Breast epithelium (tissue), 4 donors: ENCODE measurements at places on chromosomes 2 and 18.

GRCh38 chr2:151770995-151771394 is 36.7 kb upstream of the NEB start:
- no peaks in the 10 kb centered on the region for H3K27me3 ChIP-seq
- H3K4me3 ChIP-seq: no peak overlapping the region
- no peak overlapping the region for H3K27ac ChIP-seq
- no peaks in the 10 kb centered on the region for H3K4me1 ChIP-seq

DNA sequence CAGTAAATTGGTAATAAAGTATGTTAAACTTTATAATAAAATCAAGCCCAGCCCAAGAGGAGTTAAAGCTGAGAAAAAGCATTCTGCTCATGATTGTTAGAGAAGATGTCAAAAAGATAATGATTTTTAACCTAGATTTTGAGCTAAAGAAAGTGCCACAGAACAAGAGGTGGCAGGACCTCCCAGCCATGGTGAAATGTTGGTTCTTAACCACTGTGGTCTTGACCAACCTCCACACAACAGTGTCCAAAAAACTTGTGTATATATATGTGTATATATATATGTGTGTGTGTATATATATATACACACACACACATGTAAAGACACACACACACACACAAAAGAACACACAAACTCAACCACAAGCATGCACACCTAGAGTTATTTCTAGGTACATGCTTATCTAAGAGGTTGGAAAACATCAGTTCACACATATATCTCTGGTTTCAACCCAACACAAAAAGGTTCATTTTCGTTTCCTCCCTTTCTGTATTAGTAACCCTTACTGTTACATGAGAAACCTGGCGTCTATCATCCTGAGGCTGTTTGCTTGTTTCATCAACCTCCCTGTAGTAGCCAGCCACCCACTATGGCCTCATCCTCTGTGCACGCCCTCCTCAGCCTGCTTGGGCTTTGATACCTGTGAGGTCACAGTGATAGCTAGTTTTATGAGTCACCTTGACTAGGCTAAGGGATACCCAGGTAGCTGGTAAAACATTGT is 631.8 kb upstream of the ID2 start:
- no peaks in the 10 kb centered on the region for H3K4me1 ChIP-seq
- H3K36me3 ChIP-seq: no peaks in the 10 kb centered on the region
- H3K27me3 ChIP-seq: no peaks in the 10 kb centered on the region

- no peaks in the 10 kb centered on the region for H3K4me1 ChIP-seq
- H3K4me3 ChIP-seq: no peak overlapping the region
- H3K27me3 ChIP-seq: no peaks in the 10 kb centered on the region
- DNase-seq: no peak
- H3K27ac ChIP-seq: no peak overlapping the region
These were observed 17.4 kb upstream of the FECH start for GRCh38 chr18:57603871-57604270.

DNA sequence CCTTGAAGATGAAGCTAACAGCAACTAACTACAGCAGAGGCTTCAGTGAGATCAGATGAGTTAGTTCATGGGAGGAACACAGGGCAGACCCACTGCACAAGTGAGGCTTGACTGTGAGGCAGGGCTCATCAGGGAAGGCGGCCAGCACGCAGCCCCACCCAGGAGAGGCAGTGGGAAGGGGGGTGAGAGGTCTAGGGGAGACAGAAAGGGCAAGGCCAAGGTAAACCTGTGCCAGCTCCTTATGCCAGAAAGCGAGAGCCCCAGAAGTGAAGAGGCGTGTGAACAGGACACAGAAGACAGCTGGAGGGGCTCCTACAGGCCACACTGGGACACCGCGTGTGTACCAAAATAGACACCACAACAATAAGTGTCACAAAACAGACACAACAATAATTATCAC is 48.6 kb downstream of the ANO7 start:
- no peaks in the 10 kb centered on the region for H3K27me3 ChIP-seq
- no peak for DNase-seq
- H3K4me3 ChIP-seq: no peak overlapping the region
- no peaks in the 10 kb centered on the region for H3K4me1 ChIP-seq
- H3K27ac ChIP-seq: no peak overlapping the region
- H3K36me3 ChIP-seq: peaks cover 13% of the 10 kb centered on the region

DNA sequence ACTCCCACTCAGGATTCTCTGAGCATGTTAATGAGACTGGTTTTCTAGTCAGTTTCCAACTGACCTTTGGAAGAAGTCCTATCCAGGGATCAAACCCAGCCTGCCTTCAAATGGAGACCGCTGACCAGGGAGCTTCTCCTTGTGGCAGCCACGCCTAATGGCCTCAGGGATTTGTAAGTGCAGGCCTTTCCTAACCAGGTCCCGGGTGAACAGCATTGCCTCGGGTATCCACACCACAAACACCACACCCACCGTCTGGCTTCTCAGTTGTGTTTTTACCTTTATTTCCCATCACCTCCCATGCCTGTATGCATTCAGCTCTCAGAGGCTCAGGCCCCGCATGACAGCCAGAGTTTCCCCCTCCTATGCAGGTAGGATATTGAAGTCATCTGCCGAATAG is 406.3 kb upstream of the HS6ST1 start:
- no peaks in the 10 kb centered on the region for H3K4me1 ChIP-seq
- H3K4me3 ChIP-seq: no peak overlapping the region
- no peak overlapping the region for H3K27ac ChIP-seq
- H3K36me3 ChIP-seq: no peaks in the 10 kb centered on the region
- DNase-seq: no peak
- H3K27me3 ChIP-seq: no peaks in the 10 kb centered on the region

DNA sequence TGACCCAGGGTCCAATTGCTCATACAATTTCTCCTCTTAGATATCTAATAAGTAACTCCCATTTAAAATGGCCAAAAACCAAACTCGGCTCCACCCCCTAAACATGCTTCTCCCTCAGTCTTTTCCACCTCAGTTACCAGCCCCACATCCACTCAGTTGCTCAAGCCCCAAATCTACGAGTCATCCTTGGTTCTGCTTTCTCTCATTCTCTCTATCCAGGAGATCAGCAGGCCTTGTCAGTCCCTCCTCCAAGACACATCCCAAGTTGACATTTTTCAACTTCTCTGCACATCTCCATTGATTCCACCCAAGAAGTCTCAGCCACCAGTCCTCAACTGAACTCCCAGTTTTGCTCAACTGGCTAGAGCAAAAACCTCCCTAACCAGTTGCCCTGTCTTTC is 40.5 kb upstream of the RTN4 start:
- H3K36me3 ChIP-seq: no peaks in the 10 kb centered on the region
- H3K4me1 ChIP-seq: no peaks in the 10 kb centered on the region
- no peaks in the 10 kb centered on the region for H3K27me3 ChIP-seq
- DNase-seq: no peak
- no peak overlapping the region for H3K4me3 ChIP-seq

DNA sequence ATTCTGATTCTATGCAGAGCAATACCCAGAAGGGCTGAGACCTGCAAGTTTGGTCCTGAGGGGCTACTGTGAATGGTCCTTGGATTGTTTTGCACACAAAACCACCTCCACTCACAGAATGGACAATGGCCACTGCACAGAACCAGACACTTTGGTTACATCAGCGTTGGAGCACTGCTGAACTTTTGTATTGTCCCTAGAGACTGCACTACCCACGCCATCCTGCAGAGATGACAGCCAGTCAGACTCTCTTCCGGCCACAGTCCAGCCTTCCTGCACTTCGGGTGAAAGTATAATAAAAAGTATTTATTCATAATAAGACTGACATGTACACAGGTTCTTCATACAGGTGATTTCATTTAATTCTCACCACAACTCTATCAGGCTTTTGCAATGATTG is 35.7 kb downstream of the CELF4 start:
- H3K27ac ChIP-seq: no peak overlapping the region
- peaks cover 12% of the 10 kb centered on the region for H3K27me3 ChIP-seq
- DNase-seq: no peak

- H3K27me3 ChIP-seq: peaks cover 5% of the 10 kb centered on the region
- no peak overlapping the region for H3K4me3 ChIP-seq
- H3K4me1 ChIP-seq: no peaks in the 10 kb centered on the region
- no peak for DNase-seq
These were observed 25.4 kb upstream of the GLI2 start for GRCh38 chr2:120710256-120710655.

DNA sequence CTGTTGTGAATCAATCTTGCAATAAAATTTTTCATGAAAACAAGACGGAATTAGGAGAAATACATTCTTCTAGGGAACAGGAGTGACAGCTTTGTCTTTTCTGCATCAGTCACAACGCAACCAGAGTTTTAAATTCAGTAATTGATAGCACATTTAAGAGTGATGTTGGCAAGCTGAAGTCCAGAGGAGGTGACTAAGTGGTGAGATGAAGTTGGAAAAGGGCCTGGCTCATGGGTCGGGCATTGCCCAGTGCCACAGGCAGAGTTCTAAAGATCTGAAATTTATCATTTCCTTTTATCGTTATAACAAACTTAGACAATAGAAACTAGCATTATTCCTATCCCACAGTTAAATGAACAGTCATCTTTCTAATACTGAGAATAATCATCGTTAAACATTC is 764.6 kb upstream of the ZEB2 start:
- H3K4me3 ChIP-seq: no peak overlapping the region
- H3K27me3 ChIP-seq: no peaks in the 10 kb centered on the region
- H3K36me3 ChIP-seq: no peaks in the 10 kb centered on the region
- H3K27ac ChIP-seq: no peak overlapping the region
- DNase-seq: no peak

DNA sequence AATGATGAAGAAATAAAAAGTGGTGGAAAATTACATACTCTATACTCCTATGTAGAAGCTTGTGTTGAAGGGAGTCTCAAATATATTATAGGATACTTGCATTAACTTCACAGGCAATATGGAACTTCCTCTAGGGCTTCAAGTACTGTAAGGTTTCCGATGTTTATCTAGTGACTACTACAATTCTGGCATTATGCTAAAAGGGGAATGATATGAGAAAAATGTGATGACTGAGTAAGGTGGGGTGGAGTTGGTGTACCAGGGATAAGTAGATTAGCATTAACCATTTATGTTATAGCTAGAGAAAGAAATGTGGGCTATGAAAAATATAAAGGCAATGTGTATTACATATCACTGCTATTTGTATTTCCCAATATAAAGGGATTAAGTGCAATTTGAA is 229.5 kb downstream of the DCC start:
- no peaks in the 10 kb centered on the region for H3K36me3 ChIP-seq
- H3K27ac ChIP-seq: no peak overlapping the region
- no peak overlapping the region for H3K4me3 ChIP-seq
- H3K4me1 ChIP-seq: no peaks in the 10 kb centered on the region
- H3K27me3 ChIP-seq: no peaks in the 10 kb centered on the region
